ENCODE measurements at places on chromosomes 13 and 19.
A peak's percentile ranks its signal among the peaks of the same experiment; 100 is the strongest.

- no peak for DNase-seq
Measured at GRCh38 chr19:40191836-40192646, 815 bp downstream of the MAP3K10 start.

- no peak for DNase-seq
Measured at GRCh38 chr13:45240143-45240542, 39.3 kb upstream of the KCTD4 start.

DNA sequence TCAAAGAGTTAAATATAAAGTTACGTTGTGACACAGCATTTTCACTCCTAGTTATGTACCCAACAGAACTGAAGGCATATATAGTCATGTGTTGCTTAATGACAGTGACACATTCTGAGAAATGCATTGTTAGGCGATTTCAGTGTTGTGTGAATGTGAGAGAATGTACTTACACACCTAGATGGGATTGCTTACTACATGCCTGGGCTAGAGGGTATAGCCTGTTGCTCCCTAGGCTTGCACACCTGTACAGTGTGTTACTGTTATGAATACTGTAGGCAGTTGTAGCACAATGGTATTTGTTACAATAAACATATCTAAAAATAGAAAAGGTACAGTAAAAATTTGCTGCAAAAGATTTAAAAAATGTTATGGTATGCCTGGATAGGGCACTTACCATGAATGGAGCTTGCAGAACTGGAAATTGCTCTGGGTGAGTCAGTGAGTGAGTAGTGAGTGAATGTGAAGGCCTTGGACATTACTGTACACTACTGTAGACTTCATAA, 89.2 kb downstream of the DHRS12 start:
- no peak for DNase-seq

DNA sequence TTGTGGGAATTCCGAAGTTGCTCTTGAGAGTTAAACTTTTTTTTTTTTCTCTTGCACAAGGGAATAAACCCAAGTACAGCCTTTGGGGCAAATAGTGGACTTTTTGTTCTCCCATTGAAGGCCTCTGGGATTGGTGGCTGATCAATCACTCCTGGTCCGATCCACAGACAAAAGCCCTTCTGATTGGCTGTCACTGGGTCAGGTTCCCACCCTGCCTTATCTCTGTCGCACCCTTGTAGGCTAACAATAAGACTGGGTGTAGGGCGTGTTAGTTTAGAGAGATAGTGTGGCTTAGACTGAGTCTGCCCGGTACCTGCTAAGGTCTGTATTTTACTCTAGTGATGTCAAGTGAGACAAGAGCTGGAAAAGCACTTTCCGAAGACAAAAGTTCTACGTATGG, 380.8 kb downstream of the NDFIP2 start:
- DNase-seq, result no peak

DNA sequence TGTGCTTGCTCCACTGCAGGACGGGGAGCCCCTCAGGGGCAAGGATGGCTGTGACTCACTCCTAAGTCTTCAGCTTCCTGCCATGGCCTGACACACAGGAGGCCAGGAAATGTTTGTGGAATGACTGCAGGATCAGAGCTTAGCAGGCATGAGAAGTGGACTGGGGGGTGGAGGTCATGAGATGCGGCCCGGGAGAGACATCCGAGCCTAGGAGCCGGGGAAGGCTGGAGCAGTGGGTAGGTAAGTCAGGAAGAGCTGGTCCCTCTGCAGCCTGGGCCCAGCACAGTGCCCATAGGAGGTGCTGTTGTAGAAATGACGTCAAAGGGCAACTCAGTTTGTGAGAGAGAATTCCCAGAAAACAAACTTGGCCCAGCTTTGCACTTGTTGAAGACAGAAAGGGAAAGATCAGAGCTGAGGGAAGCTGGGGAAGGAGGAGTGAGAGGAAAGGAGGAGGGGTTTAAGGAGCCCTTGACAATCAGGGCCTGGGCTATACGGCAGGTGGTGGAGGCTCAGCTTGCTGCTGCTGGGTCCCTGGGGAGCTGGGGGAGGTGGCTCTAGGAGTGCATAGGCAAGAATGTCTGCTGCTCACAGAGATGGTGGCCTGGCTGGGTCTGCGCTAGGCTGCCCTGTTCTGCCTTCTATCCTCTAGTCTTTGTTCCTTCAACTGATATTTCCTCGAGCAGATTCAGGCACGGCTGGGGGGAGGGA, 18.5 kb downstream of the POU2F2 start:
- DNase-seq, result no peak

GRCh38 chr13:77786695-77787287, 89.3 kb downstream of the SLAIN1 start:
- DNase-seq, result no peak

GRCh38 chr13:34035676-34036325, 217.9 kb downstream of the RFC3 start:
- DNase-seq, result no peak

DNA sequence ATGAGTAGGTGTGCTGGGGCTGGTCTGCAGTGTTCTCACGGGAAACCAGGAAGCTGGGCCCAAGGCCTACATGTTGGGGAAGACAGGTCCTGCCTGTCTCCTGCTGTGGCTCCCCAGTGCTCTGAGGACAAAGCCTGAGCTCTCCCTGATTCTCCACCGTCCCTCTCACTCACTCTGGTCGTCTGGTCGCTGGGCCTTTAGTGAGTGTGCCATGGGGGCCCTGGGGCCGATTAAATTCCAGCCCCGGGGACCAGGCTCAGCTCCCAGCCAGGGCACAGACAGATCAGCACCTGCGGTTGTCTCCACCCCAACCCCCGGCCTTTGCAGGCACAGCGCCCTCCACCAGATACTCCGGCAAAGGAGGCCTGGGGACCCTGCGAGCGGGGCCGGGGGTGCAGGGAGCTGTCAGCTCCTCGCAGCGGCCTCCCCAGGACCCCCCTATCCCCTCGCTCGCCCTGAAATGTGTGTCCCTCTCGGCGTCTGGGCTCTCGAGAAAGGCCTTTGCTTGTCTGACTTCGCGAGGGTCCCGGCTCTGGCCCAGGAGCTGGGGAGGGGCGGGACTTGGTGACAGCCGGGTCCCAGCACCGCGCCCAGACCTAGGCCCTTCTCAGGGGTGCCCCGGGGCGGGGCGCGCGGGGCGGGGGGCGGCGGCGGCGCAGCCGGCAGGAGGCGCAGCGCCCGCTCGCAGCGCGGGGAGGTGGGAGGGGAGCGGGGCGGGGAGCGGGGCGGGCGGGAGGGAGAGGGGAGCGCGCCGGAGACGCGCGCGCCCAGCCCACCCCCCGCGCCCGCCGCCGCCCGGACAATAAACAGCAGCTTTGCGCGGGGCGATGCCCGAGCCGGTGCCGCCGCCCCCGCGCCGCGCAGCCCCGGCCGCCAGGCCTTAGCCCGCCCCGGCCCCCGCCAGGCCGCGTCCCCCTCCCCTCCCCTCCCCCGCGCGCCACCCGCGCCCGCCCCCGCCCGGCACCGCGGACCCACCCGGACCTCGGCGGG, at the start of gene PALM:
Gene PALM, plus strand, starts transcription at position 782 of the 990 bp plus-strand sequence. CDS start 212 bp downstream, outside the sequence.
- no peak for DNase-seq

DNA sequence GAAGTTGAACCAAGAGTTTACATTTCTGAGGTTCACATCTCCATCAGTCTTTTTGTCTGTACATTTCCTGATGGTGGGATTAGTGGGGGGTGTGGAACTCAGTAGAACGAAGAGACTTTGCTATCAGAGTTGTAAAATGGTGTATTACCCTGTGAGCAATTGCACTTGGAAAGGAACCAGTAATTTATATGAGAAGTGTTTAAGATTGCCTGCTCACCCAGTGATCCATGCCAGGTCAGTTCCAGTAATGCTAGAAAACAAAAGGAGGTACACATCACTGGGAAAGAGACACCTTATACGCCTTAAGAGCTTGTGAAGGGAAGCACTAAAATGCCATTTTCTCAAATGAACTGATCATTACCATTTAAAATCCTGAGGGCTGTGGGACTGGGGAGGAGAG, 7.5 kb upstream of the DACH1 start:
- DNase-seq, result no peak

GRCh38 chr13:106432636-106433035, 102.8 kb downstream of the EFNB2 start:
- no peak for DNase-seq

GRCh38 chr13:62142048-62142447, 726.4 kb upstream of the PCDH20 start:
- DNase-seq, result no peak

- no peak for DNase-seq
Measured at GRCh38 chr19:54481326-54481930, 8.3 kb upstream of the CDC42EP5 start.

DNA sequence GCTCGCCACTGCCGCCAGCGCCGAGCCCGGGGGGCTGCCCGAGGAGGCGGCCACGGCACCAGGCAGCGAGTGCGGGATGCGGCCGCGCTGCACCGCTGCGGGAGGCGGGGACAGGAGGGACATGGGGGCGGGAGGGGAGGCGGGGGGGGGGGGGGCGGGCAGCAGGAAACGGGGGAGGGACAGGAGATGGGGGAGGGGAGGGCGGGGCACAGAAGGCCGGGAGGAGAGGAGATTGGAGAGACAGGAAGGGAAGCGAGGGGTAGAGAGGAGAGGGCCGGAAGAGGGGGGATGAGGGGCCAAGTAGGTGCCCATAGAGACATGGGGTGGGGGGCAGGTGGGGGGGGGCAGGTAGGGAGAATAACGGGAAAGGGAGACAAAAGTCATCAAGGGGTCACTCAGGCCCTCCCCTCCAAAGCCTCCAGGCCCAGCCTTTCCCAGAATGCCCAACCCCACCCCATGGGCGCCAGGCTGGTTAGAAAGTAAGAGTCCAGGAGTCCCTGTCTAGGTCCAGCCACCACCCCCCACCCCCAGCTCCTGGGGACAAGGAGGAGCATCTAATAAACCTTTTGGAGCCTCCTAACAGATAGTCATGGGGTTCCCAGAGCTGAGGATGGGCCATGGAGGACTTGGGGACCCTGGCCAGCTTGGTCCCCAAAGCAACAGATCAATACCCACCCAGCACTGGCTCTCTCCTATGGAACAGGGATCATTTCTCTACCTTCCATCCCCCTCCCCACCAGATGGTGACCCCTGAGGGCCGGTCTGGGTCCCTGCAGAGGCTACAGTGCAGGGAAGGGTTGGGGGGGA, 9.5 kb downstream of the NR2F6 start:
- no peak for DNase-seq

GRCh38 chr13:110044551-110045111, 258.2 kb upstream of the IRS2 start:
- DNase-seq, result no peak

- DNase-seq, result no peak
Measured at GRCh38 chr13:60608954-60609353, 211.9 kb downstream of the TDRD3 start.

GRCh38 chr13:95677564-95678266, 776 bp downstream of the DNAJC3 start:
- no peak for DNase-seq

GRCh38 chr19:6214881-6215541, 64.8 kb downstream of the MLLT1 start:
- no peak for DNase-seq

GRCh38 chr13:20006206-20006605, 47.7 kb downstream of the ZMYM2 start:
- DNase-seq, result no peak

- DNase-seq, result no peak
Measured at GRCh38 chr19:48452289-48453190, 2.8 kb upstream of the KCNJ14 start.

DNA sequence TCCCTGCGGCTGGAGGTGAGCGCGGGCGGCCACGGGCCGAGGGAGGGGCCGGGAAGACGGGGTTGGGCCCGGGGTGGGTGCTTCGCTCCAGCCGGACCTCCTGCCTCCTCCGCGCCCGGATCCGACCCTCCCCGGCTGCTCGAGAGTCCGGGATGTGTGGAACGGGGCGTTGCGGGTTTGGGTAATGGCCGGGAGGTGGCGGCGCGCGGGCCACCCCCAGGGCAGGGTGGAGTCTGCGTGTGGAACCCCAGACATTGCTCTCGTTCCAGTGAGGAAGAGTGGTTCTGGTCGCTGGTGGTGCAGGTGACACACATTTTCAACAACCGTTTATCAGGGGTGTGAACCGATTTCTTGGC, 38.8 kb downstream of the ARHGEF7 start:
- peak; percentile 5 for DNase-seq

DNA sequence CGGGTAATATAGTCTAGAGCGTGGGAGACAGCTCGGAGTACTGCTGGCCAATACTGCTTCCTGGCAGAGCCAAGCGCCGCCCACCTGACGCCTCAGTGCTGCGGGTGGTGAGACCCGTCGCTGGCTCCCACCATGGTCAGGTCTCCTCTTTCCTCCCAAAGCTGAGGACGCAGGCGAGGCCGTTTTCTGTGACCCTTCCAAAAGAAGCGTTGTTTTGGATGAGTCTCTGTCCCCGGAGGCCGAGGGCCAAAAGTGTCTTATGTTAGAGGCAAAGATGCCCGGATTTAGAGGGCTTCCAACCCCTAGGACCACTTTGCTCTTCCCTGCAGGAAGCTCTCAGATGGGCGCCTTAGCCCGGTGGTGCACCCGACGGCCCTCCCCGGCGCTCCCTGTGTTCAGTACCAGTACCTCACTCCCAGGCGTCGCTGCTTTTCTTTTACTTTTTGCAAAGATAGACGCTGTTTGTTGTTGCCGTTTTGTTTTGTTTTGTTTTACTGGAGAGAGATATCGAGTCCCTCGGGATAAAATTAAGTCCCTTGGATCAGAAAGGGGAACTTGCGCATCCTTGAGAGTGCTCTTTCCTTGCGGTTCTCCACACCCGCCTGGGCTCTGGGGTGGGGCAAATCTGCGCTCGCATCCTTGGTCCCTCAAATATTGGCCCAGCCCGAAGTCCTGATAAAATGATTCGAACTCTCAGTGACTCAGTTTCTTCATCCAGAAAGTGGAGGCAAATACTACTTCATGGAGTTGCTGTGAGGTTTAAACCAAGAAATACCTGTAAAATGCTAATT, 7.0 kb downstream of the PDX1 start:
- DNase-seq, result no peak

DNA sequence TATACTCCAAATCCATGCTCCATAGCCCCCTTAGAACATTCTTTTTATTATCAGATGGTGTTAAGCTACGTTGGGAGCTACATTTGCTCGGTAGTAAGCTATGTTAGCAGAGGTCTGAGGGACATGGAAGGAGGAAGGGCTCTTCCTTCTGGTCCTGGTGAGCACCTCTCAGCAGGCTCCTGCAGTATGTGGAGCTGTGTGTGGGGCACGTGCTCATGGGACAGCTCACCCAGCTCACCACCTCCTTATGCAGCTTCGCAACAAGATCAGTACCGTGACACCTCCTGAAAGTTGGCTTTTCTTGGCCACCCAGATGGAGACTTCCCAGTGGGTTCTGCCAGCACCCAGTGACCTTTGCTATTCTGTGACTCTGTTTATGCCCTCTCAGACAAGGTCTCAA, 400.5 kb upstream of the SLC10A2 start:
- no peak for DNase-seq
